ENCODE measurements at places on chromosomes 2 and 18.

DNA sequence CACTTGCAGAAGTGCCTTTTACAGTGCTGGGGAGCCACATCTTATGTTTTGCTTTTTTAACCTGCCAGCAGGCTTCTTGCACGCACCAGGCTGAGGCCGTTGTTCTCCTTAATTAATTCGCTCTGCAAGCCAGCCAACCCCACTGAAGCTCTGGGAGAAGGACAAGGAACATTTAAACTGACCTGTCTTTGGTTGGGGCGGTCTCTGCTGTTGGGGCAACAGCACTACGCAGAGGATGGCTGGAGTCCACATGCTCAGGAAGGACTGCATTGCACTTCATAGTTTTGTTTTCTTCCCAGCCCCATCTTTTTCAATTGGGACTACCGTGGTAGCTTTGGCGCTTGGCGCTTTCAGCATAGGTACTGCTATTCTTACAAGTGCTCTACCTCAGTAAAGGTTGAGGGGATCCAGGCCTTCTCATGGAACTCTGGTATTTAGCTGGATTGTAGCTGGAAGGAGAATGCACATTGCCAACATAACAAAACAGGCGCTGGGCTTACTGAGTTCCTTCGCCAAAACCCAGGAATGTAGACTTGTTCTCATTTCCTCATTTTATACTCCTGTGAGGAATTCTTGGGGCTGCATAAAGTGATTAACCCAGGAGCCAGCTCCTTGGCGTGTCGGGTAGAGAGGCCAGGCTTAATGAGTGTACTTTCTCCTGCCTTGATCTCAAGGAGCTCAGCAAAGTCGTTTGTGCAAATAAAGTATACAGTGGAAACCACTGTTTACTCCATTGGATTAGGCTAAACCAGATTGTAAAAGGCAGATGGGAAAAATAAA lies 146.2 kb downstream of the PRKCE start:
- DNase-seq: no peak

DNA sequence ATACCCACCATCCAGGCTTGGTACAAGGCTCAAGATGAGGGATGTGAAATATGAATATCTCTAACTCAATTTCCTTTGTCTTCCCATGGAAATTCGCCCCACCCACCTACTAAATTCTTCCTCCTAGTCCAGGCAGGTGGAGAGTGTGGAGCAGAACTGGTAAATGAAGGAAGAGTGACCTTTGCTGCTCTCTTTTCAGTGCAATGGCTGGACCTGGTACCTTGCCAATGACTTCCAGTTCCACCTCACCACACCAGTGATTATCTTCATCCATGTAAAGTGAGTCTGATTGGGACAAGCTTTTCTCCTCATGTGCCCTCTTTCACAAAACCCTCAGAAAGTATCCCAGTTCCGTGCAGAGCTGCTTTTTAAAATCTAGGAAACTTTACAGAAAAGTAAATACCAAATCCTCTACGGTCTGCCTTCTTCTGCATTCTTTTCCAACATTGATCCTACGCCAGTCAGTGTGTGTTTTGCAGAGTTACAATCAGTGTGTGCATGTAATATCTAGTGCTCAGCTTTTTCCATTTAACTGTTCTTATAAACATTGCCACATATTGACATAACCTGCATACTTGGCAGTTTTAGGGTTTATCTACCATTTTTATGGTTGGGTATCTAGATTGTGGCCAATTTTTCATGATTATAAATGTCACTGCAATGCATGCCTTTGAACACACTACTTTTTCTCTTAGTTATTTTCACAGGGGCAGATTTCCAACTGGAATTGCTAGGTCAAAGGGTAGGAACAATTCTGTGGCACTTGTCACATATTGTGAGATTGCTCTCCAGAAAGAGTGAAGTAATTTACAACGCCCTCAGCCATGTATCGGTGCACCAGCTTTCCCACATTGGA lies 86.5 kb upstream of the SEC11C start:
- DNase-seq: no peak

DNA sequence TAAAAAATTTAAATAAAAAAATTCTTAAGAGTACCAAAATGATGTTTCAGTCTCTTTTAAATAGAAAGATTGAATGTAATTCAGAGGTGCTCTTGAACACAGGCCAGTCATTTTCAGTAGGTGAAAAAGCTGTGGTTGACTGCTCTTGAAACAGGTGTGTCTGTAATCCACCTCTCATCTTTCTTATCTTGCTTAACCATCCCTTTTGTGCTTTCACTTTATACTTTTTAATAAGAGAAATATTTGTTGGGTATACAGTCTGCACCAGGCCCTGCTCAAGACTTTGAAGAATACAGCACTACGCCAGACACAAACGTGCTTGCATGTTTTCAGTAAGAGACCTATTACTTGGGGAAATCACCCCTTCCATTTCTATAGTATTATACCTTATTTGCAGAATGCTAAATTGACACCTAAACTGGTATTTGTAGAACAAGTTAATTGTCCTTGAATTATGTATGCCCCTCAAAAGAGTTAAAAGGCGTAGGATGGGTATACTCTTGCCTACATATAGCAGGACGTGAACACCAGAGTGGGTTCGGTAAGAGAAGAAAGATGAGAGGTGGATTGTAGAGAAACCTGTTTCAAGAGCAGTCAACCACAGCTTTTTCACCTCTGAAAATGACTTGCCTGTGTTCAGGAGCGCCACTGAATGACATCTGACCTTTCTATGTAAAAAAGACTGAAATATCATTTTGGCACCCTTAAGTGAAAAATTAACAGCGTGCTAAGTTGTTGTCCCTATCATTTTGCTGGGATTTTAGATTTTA lies 4.0 kb upstream of the RTN4 start:
- DNase-seq: no peak

- no peak for DNase-seq
These were observed 35.0 kb downstream of the RTN4 start for GRCh38 chr2:55014962-55015939.

GRCh38 chr2:134897932-134898331 lies 20.7 kb upstream of the CCNT2 start:
- DNase-seq: no peak

DNA sequence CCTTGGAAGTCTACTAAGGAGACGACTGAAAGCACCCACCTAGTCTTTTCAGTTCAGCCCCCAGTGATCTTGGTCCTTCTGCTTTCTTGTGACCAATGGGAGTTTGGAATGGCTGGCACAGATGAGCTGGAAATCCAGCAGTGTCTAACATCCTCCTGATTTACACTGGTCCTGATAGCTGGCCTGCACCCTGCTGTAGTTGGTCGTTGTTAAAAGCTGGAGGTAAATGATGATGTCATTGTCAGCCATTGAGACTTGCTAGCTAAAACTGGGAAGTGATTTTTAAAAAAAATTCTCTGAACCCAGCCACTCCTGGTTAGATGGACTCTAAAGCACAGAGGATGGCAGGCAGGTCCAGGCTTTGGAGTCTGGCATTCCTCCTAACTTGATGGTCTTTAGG lies 19.3 kb downstream of the CCT7 start:
- DNase-seq: no peak

All from caudate nucleus (tissue), 63 donors.